Fibroblast of skin of abdomen (primary cell): ENCODE measurements at places on chromosomes 6 and 20.

DNA sequence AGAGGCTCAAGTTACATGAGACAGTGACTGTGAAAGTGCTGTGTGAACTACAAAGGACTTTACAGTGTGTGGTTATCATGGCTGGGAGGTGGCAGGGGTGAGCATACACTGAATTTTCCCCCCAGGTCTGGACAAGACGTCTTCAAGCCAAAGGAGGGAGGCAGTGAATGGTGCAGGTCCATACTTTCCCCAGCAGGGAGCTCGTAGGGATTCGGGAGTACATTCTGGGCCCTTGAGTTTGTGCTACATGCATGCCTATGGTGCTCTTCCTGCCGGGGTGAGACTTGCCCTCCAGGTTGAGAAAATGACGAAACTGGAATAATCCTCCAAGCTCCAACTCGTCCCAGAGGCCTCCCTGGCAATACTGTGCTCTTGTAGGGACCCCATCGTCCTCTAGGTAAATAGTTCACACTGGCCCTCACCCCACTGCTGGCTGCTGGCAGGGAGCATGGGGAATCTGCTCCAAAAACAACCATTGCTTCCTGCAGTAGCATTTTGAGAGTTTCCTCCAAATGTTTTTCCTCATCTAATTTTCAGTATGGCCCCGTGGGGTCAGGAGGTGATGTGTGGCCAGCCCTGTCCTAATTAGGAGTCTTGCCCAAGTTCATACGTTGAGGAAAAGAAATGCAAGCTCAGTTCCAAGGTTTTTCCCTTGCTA lies 57.6 kb downstream of the ZNF831 start:
- no peak for DNase-seq

DNA sequence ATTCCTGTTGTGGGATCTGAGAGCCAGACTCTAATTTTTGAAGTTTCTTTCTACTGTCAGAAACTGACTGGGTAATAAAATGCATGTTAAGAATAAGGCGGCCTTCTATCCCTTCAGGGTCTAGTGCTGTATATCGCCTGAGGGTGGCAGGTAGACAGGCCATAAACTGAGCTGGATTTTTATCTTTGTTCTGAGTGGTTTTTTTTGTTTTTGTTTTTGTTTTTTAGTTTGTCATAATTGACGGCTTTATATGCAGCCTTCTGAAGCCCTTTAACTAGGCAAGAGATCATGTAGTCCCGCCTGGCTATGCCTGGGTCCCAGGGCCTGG lies 747.7 kb upstream of the ADGRB3 start:
- DNase-seq = no peak

DNA sequence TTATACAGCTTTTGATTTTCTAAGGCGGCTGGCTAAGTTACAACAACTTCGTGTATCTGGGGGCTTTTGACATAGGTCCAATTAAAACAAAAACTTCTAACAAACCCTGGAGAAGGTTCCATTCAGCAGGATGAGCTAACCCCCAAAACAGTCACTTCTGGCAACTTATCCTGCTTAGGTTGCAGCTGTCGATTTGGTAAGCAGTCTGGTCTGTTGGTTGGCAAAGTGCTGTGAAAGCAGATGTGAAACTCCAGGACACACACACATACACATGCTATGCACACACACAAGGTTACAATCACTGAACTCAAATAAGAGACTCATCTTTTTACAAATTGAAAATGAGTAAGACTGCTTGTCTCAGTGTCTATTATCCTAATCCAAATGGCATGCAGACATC lies 119.0 kb upstream of the STMND1 start:
- DNase-seq = peak; percentile 99

DNA sequence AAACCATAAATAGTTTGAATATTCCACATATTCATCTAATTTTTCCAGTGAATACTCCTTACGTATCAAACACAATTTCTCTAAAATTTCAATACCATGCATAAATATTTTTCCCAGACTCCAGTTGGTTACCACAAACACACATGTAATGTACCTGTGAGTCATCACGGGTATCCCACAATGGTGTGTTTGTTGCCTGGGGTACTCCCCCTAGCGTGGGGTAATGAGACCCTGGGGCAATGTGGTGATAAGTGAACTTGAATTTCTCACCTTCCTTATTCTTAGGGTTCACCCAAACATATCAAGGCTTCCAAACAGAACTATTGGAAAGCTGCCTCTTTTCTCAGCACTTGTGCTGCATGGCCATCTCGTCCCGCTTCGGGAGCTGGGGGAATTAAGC lies 51.0 kb downstream of the STX7 start:
- no peak for DNase-seq

DNA sequence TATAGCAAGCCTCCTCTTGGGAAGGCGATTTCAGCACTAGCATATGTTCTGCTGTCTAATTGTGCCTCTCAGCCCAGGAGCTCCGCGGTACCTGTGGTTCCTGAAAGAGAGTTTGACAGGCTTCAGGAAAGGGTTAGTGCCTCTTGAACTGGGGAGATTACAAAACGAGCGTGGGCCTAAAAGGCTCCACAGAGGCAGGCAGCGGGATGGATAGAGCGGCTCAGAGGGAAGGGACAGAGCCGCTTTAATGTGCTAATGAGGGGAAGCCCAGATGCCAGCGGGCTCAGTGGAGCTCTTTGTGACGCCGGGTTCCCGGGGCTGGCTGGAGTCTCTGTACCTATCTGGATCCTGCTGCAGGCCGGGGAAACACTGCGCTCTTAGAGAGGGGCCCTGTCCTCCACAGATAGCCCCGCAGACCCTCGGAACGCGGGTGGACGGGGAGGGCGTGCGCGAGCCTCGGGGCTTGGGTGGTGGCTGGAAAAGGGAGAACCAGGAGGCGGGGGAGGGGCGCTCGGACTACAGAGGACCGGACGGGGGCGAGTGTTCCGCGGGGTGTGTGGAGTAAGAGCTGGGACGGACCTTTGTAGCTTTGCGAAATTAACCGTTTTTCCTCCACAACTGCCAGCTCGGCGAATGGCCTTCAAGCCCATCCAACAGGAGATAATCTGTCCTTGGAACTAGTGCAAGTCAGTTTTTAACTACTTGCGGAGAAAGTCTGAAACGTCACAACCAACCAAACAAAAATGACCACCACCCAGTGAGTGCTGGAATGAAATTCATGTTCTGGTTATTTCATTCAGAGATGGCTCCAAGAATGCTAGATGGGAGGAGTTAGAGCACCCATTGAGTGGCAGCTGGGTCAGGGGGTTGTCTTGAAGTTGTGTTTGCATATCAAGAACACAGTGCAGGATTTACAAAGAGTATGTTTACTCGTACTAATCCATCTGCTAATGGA lies 13.0 kb downstream of the SLC35F1 start:
- DNase-seq = no peak

GRCh38 chr20:46852313-46852712 lies 42.3 kb upstream of the EYA2 start:
- no peak for DNase-seq

- DNase-seq = no peak
These were observed 7.0 kb upstream of the RALGAPA2 start for GRCh38 chr20:20719411-20719810.

DNA sequence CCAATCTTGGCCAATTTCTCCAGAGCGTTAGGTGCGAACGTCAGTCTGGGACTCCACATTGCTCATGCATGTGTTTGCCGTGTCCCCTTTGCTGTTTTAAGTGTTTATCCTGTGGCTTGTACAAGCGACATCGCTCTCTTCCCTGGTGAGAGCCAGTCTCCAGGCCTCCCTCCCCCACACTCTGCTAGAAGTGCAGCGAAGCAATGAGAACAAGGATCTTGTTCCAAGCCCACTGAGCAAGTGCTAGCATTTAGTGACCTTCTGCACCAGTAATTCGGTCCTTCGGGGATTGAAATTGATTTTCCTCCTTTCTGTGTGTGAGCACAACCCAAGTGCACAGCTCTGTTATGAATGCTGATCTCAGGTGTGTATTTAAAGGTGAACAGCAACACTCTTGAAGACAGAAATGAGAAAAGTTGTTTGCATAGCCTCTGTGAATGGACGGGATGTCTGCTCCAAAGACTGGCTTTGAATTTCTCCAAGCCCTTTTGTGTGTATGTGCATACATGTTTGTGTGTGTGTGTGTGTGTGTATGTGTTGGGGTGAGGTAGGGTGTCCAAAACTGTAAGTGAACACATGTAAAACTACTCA lies 29.0 kb downstream of the CD83 start:
- DNase-seq = no peak

GRCh38 chr6:168967281-168967925 lies 286.2 kb downstream of the THBS2 start:
- no peak for DNase-seq

GRCh38 chr6:129206821-129207220 lies 323.9 kb downstream of the LAMA2 start:
- DNase-seq = no peak
